ENCODE measurements at places on chromosomes 4 and X. TPM values are rescaled to one million over a fixed set of nuclear protein-coding genes. Genes with fewer than 3 reads are reported as not detected.

DNA sequence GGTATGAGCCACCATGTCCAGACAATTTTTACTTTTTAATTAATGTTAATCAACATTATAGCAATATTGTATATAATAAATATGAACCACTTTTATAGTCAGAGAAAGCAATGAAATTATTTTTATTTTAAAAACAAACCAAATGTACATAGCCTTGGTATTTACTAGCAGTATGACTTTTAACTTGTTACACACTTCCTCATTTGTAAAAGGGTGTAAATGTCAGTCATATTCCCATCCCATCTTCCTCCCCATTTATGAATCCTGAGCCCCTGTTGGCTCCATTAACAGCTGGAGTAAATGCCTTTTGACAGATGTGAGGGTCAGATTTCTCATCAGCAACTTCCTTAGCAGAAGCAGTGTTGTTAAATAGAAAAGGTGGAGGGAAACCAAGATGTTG, 179.6 kb upstream of the SPRY1 start:
- no peak overlapping the region for H3K4me3 ChIP-seq
- H3K36me3 ChIP-seq, result peaks cover 7% of the 10 kb centered on the region
- H3K27ac ChIP-seq, result no peak overlapping the region

- peak overlapping the region; percentile 82 for H3K4me3 ChIP-seq
- H3K27ac ChIP-seq, result no peak overlapping the region
- peaks cover 13% of the 10 kb centered on the region for H3K4me1 ChIP-seq
- H3K36me3 ChIP-seq, result no peaks in the 10 kb centered on the region
These were observed 430 bp upstream of the TRPC3 start for GRCh38 chr4:121952290-121952689.

DNA sequence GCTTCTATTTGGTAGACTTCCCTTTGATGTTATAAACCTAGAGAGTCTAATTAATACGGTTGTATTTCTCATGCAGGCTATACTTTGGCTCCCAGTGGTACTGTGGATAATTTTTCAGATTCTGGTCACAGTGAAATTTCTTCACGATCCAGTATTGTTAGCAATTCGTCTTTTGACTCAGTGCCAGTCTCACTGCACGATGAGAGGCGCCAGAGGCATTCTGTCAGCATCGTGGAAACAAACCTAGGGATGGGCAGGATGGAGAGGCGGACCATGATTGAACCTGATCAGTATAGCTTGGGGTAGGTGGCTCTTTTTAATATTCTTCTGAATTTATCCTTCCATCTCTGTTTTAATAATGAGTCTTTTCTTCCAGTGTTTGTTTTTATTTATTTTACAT, 249.7 kb downstream of the RAPGEF2 start:
- H3K27me3 ChIP-seq, result no peaks in the 10 kb centered on the region
- DNase-seq, result no peak
- no peaks in the 10 kb centered on the region for H3K4me1 ChIP-seq
- peaks cover 33% of the 10 kb centered on the region for H3K36me3 ChIP-seq

DNA sequence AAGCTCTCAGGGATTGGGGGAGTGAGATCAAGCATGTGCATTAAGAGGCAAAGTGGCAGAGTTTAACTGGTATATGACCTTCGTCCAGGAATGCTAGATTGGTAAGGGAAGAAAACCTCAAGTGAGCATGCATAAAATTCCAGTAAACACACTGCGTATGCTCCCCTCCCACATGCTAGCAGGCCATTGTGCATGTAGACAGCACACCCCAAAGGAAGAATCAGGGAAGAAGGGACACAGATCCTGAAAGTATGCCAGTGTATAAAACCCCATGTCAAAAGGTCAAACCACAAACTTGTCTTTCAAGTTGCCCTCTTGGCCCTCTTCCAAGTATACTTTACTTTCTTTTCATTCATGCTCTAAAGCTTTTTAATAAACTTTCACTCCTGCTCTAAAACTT, 405.2 kb upstream of the CNKSR2 start:
- H3K4me3 ChIP-seq, result no peak overlapping the region
- H3K27ac ChIP-seq, result no peak overlapping the region
- H3K27me3 ChIP-seq, result no peaks in the 10 kb centered on the region
- no peak for DNase-seq

DNA sequence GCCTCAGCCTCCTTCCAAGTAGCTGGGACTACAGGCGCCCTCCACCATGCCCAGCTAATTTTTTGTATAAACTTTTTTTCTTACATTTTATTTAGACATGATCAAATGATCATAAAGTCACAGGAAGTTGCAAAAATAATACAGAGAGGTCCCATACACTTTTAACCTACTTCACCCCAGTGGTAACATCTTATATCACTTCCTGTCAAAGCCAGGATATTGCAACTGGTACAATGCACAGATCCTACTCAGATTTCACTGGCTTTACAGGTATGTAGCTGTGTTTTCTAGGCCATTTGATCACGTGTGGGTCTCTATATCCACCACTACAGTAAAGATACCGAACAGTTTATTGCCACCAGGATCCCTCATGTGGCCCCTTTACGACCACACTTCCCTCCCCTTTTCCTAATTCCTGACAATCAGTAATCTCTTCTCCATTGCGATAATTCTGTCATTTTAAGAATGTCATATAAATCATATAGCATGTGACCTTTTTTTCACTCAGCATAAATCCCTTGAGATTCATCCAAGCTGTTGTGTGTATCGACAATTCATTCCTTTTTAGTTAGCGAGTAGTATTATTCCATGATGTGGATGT, 18.0 kb downstream of the RPS6KA3 start:
- no peak overlapping the region for H3K4me3 ChIP-seq
- H3K4me1 ChIP-seq, result peaks cover 31% of the 10 kb centered on the region
- H3K36me3 ChIP-seq, result peaks cover 5% of the 10 kb centered on the region
- DNase-seq, result no peak

- no peak overlapping the region for H3K27ac ChIP-seq
- DNase-seq, result no peak
- no peaks in the 10 kb centered on the region for H3K27me3 ChIP-seq
These were observed 11.6 kb upstream of the H2AZ1 start for GRCh38 chr4:99961711-99962110.

- H3K27me3 ChIP-seq, result peaks cover 2% of the 10 kb centered on the region
- no peak overlapping the region for H3K4me3 ChIP-seq
- no peaks in the 10 kb centered on the region for H3K36me3 ChIP-seq
- H3K27ac ChIP-seq, result no peak overlapping the region
- no peak for DNase-seq
These were observed 36.5 kb upstream of the KLHL2 start for GRCh38 chr4:165170819-165171218.

- no peak overlapping the region for H3K27ac ChIP-seq
- no peaks in the 10 kb centered on the region for H3K27me3 ChIP-seq
- no peak for DNase-seq
- H3K4me3 ChIP-seq, result no peak overlapping the region
- no peaks in the 10 kb centered on the region for H3K36me3 ChIP-seq
These were observed 91.6 kb downstream of the DDIT4L start for GRCh38 chr4:100098681-100099080.

DNA sequence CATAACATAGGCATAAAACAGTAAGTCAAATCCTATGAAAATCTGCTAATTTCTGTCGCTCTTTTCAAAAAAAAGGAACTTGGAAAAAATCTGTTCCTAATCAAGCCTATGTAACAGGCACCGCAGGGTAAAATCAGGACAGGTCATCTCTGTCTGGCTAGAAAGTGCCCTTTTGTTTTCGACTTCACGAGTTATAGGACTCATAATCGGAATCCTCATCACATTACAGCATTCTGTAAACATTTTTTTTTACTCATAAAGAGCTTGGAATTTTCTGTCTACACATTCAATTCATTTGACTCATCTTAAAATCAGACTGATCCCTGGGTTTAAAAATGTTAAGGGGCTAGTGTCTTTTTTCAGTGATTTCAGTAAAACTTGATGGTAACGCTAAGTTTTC, 181.7 kb upstream of the TBC1D9 start:
- H3K4me1 ChIP-seq, result no peaks in the 10 kb centered on the region
- DNase-seq, result no peak
- no peak overlapping the region for H3K27ac ChIP-seq
- H3K36me3 ChIP-seq, result no peaks in the 10 kb centered on the region
- no peak overlapping the region for H3K4me3 ChIP-seq

GRCh38 chr4:127410201-127410600, 222.6 kb upstream of the INTU start:
- H3K27me3 ChIP-seq, result no peaks in the 10 kb centered on the region
- DNase-seq, result no peak
- peaks cover 12% of the 10 kb centered on the region for H3K36me3 ChIP-seq
- H3K4me1 ChIP-seq, result no peaks in the 10 kb centered on the region
- no peak overlapping the region for H3K27ac ChIP-seq

DNA sequence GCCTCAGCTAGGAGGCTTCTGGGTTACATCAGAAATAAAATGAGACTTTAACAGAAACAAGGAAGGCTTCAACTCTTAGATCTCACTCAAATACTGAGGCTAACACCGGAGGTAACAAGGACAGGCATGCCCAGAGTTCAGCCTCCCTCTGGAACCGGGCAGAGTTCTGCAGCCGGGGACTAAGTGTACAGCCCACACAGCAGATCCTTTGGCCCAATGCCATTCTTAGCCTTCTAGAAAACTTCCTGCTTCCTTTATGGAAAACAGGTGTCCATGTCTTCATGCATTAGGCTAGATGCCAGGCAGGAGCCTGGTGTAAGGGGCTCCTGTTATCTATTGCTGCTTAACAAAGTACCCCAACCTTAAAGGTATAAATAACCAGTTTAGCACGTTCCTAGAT, 369.7 kb downstream of the BCOR start:
- peaks cover 11% of the 10 kb centered on the region for H3K4me1 ChIP-seq
- no peak overlapping the region for H3K27ac ChIP-seq
- H3K4me3 ChIP-seq, result no peak overlapping the region
- no peaks in the 10 kb centered on the region for H3K27me3 ChIP-seq
- no peak for DNase-seq
- no peaks in the 10 kb centered on the region for H3K36me3 ChIP-seq

GRCh38 chr4:102345795-102346100, 466 bp upstream of the SLC39A8 start:
- peak overlapping the region; percentile 97 for H3K27ac ChIP-seq
- no peak for DNase-seq
- no peaks in the 10 kb centered on the region for H3K27me3 ChIP-seq
- H3K36me3 ChIP-seq, result no peaks in the 10 kb centered on the region
- H3K4me3 ChIP-seq, result peak overlapping the region; percentile 95
- peaks cover 41% of the 10 kb centered on the region for H3K4me1 ChIP-seq

- H3K27ac ChIP-seq, result no peak overlapping the region
- peaks cover 2% of the 10 kb centered on the region for H3K36me3 ChIP-seq
- no peak overlapping the region for H3K4me3 ChIP-seq
- no peaks in the 10 kb centered on the region for H3K4me1 ChIP-seq
- H3K27me3 ChIP-seq, result no peaks in the 10 kb centered on the region
These were observed 341.4 kb upstream of the INTU start for GRCh38 chr4:127291316-127291715.

GRCh38 chr4:36260731-36261130, 16.4 kb upstream of the ARAP2 start:
- peaks cover 7% of the 10 kb centered on the region for H3K4me1 ChIP-seq
- H3K27me3 ChIP-seq, result no peaks in the 10 kb centered on the region
- peaks cover 1% of the 10 kb centered on the region for H3K36me3 ChIP-seq

DNA sequence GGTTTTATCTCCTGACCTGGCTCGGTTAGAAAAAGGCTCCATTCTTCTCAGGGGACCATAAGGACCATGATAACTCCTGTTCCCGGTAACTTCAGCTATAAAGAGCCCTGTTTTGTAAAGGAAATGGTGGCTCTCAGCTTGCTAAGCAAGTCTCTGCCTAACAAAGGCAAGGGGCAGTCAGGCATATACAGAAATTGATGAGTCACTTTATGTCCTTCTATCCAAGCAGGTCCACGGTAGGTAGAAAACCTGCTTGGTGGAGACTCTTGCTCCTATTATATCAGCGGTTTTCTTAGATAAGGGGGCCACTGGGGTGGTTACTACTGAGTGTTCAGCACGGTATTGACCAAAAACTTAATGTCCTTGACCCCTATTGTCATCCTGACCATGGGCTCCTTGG, 203.0 kb upstream of the KLF8 start:
- H3K27me3 ChIP-seq, result no peaks in the 10 kb centered on the region
- H3K4me1 ChIP-seq, result no peaks in the 10 kb centered on the region
- no peak overlapping the region for H3K27ac ChIP-seq

DNA sequence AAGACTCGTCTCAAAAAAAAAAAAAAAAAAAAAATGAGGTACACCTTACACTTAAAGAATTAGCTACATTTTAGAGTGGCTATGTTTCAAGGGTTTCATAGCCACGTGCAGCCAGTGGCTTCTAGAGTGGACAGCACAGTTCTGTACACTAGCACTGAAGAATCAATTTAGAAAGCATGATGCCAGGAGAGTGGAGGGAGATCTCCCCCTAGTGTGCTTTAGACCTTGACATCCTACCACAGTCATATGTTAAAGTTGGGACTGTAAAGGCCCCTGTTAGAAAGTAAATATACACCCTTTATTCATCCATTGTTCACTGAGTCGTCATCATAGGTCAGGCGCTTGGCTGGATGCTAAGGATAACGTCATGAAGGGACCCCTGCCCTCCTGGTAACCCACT, 179.4 kb downstream of the QDPR start:
- H3K27ac ChIP-seq, result no peak overlapping the region
- no peaks in the 10 kb centered on the region for H3K36me3 ChIP-seq
- H3K4me1 ChIP-seq, result peaks cover 14% of the 10 kb centered on the region

DNA sequence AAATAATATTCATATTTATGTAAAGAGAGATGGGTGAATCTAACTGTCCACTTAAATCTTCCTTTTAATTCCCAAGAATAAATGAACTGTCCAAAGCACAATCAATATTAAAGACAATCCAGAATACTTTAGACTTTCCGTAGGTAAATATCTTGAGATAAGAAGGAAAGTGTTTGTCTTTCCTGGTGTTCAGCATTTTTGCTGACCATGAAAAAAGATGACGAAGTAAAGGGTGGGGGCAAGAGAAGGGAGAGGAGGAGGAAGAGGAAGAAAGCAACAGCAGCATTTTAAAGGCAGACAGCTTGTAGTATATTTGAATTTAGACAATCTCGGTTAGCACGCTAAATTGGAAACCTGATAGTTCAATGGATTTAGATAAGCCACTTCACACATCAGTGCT, 498.2 kb downstream of the KCNIP4 start:
- DNase-seq, result no peak
- no peaks in the 10 kb centered on the region for H3K36me3 ChIP-seq
- H3K4me3 ChIP-seq, result no peak overlapping the region

GRCh38 chr4:102627831-102628523, 126.8 kb downstream of the NFKB1 start:
- peaks cover 76% of the 10 kb centered on the region for H3K4me1 ChIP-seq
- H3K4me3 ChIP-seq, result no peak overlapping the region
- H3K36me3 ChIP-seq, result peaks cover 8% of the 10 kb centered on the region
- H3K27ac ChIP-seq, result peak overlapping the region; percentile 75

HOPX gene
- 5.9 TPM for total RNA-seq

BBS12 gene
- total RNA-seq, result 2.4 TPM

PABPC5 gene
- not detected for total RNA-seq

BMX gene
- total RNA-seq, result not detected

PAGE4 gene
- not detected for total RNA-seq

PABPC4L gene
- not detected for total RNA-seq

SSX1 gene
- total RNA-seq, result not detected

ZNF630 gene
- total RNA-seq, result 5.8 TPM

PRMT9 gene
- total RNA-seq, result 13.3 TPM

All from naive thymus-derived CD8-positive, alpha-beta T cell (primary cell).